Fibroblast of skin of right quadriceps (primary cell): ENCODE measurements at places on chromosomes 1 and 21.

GRCh38 chr1:18900303-18900841 is 2.0 kb downstream of the ALDH4A1 start:
- DNase-seq = peak; percentile 11

- peak; percentile 4 for DNase-seq
Observed at GRCh38 chr1:74425676-74426075, 86.7 kb downstream of the LRRC53 start.

GRCh38 chr1:246674049-246674448 is 50.2 kb upstream of the SCCPDH start:
- DNase-seq = no peak

GRCh38 chr1:13817906-13818305 is 117.9 kb downstream of the PRDM2 start:
- no peak for DNase-seq

DNA sequence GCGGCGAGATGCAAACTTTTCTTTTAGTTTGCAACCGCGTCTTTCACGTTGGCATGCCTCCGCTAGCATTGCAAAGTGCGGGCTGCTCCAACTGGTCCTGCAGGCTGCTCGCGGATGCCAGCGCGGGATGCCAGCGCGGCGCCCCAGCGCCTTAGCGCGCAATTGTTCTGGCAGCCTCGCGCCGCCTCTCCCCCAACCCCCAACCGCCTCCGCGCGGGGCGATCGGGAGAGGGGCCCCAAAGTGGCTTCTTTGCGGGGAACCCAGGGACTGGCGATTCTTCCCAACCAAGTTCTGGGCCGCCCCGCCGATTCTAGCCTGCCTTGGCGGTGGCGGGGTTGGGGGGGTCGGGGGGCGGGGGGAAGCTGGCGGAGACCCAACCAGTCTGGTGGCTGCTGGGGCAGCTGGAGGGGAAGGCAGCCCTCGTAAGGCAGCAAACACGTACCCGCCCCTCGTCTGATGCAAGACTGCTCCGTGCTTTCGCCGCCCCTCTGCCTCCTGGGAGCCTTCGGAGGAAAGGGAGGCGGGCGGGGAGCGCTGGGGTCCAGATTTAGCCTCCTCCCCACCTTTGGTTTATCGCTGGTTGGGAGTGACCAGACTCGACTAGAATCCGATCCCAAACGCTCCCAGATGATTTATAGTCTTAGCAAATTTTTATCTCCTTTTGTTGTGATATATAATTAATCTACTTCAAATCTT is 756 bp downstream of the PHGDH start:
- peak; percentile 97 for DNase-seq

DNA sequence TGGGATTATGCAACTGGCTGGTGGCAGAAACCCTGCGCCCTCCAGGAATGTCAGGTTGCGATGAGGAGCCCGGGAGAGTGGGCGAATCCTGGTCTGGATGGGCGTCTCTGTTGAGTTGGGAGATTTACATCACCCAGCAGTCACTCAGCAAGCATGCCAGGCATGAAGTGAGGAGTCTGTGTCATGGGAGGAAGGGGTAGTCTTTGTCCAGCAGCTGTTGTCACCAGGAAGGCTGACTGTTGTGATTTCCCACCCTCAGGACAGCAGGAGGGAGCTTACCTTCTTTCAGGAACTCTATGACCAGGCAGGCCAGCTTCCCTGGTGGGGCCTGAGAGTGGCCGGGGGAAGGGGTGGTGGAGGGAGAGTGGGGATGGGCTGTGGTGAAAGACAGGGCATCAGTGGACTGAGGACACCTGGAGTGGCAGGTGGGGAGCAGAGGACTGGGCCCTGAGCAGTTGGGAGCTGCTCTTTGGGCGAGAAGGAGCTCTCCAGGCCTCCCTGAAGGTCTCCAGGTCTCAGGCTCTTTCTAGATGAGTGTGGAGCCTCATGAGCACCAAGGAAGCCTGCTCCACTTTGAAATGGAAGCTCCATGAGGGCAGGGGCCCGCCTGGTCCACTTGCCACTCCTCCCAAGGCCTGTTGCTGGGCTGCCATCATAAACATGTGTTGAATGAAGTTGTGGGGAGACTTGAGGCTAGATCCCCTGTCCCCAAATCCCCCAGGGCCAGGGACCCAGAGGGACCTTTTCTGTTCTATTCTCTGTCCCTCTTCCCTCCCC is 21.3 kb upstream of the PKP1 start:
- DNase-seq = no peak

DNA sequence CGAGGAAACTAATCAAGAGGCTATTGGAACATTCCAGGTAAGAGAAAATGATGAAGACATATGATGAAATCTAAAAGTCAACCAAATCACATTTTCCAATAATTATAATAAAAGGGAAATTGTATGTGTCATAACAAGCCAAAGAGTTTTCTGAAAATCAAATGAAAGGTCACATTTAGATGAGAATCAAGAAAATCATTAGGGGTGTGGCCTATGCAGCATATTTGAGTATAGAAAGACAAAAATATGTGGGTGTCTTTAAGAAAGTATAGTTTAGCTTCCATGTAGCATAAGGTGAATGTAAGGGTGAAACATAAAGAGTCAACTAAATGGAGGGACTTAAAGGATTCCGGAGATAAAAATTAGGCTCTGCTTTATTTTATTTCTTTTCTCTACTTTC is 9.2 kb upstream of the RNPC3 start:
- DNase-seq = no peak

DNA sequence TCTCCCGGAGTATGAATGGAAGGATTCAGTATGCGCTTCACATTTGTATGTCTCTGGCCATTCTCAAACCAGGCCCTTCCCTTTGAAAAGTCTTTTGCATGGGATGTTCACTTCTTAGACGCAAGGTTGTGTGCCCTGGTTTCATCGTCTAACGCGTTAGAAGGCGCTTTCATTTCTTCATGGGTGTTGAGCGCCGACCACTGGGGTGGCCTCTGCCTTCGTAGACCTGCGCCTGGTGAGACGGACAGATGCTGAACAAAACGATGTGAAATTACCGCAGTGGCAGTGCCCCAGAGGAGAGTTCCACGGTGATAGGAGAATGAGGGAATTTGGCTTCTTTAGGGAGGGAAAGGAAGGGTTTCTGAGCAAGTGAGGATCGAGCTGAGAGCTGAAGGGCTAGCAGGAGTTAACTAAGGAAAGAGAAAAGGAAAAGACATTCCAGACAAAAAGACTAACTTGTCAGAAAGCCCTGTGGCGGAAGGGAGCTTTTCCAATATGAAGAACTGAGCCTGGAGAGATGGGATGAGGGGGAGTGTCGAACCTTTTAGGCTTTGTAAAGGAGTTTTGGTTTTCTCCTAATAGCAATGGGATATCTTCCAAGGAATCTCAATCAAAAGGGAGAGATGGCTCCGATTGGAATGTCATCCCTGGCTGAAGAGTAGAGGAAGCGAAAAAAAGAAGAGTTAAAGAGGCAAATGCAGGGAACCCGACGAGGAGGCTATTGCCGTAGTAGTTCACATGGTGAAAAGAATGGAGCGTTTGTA is 951 bp downstream of the GGPS1 start:
- DNase-seq = peak; percentile 12

DNA sequence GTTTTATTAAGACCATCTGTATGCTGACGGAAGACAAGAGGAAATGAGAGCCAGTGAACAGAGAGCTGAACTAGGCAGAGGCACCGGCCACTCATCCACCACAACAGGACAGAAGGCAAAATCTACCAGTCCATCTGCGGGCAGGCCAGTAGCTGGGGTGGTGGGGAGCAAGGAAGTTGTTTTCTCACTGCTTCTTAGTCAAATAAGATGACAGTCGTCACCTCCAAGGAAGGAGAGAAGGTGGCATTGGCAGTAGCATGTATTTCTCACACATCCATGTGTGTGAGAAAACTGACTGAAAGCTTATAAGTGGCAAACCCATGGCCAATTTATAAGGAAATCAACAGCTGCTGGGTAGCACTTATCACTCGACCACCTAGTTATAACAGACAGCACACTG is 8.2 kb downstream of the TTC13 start:
- no peak for DNase-seq

DNA sequence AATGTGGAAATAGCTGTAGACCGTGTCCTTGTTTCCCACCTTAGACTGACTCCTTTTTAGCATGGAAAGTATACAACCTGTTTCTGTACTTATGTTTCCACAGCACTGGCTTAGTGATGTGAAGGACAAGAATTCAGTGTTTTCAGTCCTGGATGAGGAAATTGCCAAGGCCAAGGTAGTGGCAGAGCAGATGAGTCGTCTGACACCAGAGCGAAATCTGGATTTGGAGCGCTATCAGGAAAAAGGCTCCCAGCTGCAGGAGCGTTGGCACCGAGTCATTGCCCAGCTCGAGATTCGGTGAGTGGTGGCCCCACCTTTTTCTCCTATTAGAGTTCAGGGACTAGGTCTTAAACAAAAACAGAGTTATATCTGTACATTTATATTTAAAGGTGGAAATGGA is 112.6 kb downstream of the MACF1 start:
- DNase-seq = no peak

DNA sequence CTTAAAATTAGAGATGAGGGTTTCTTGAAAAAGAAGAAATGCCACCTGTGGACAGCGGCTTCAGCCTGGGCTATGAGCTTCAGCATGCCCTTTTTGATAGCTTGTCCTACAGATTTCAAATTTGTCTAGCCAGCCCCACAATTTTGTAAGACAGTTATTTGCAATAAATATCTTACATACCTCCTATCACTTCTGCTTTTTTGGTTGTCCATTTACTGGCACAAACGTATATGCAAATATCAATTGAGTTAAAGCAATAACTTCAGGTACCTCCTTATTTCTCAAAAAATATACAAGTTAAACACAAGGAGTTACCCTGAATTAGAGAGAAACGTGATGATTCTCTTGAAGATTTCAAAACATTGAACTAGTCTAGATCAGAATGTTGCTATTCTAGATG is 53.5 kb downstream of the OLFM3 start:
- no peak for DNase-seq

GRCh38 chr1:5598824-5599395 is 393.3 kb downstream of the NPHP4 start:
- DNase-seq = no peak

DNA sequence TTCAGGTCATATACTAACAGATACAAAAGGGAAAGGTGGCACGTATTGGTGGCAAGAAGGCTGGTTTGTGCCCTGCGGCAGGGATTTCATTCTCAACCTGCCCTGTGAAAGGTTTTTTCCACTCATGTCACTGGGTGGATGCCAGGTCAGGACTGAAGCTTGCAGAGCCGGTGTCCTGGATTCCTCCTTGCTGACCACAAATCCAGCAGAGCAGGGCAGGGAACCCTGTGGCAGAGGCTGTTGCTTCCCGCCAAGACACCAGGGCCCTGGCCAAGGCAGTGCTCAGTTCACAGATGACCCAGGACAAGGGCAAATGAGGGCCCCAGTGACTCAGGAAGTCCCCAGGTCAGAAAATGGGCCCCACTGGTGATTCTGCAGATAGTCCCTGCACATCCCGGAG is 16.4 kb downstream of the BSND start:
- no peak for DNase-seq

GRCh38 chr1:150762552-150762951 is 3.0 kb downstream of the CTSS start:
- no peak for DNase-seq

DNA sequence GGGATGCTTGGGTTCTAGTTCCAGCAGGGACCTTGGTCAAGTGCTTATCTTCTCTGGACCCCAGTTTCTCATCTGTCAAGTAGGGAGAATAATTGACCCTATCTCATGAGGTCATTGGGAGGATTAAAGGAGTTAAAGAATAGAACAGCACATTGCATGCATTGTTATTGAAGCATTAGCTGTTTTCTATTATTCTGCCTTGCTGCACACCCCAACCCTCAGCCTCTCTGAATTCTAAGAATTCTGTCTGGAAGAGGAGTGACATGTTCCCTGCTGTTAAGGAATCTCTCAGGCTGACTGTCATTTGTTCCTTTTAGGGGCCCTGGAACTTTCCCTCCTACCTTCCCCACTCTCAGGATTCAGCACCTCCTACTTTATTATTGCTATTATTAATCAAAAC is 73.9 kb downstream of the NENF start:
- no peak for DNase-seq

DNA sequence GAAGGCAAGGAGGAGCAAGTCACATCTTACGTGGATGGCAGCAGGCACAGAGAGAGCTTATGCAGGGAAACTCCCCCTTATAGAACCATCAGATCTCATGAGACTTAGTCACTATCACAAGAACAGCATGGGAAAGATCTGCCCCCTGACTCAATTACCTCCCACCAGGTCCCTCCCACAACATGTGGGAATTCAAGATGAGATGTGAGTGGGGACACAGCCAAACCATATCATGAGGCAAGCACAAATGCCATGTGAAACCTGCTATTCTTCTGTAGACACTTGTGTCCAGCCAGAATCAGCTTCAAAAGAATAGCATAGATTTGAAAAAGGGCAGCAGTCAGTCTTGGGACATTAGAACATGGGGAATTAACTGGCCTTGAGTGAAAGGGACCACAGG is 32.2 kb upstream of the UBE2U start:
- DNase-seq = no peak

DNA sequence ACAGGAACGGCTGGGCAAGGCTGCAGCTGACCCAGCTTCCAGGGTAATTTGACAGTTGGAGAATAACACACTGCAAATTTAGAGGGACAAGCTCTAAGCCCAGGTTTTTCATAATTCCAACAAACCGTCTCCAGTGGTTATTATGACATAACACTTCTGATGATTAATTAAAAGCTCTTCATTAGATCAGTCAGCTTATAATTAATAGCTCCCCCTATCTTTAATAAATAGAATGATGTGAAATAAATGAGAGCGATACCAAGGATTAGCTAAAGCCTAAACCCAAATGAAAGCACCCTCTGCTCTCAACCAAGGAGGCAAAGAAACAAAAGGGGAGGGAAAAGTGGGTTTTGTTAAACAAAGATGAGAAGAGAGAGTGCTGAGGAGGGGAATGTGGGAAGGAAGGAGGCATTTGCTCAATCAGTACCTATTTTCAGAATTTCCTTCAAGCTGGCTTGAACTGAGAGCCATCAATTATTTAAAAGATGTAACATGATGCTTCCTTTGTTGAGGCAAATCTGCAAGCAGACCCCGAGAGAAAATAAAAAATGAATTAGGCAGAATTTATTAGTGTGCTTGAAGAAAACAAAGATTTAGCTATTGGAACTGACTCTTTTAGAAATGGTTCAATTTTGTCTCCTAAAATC is 221.8 kb upstream of the ESRRG start:
- DNase-seq = no peak

- no peak for DNase-seq
Observed at GRCh38 chr1:245388687-245389086, 233.9 kb downstream of the KIF26B start.
